ENCODE measurements at places on chromosomes 5 and 9. TPM values are rescaled to one million over a fixed set of nuclear protein-coding genes. Genes with fewer than 3 reads are reported as not detected.
A peak's percentile ranks its signal among the peaks of the same experiment; 100 is the strongest.

GRCh38 chr9:120568816-120569215 lies 11.2 kb downstream of the CDK5RAP2 start:
- H3K4me3 ChIP-seq: no peak overlapping the region
- peaks cover 24% of the 10 kb centered on the region for H3K4me1 ChIP-seq
- peaks cover 29% of the 10 kb centered on the region for H3K36me3 ChIP-seq
- H3K27me3 ChIP-seq: no peaks in the 10 kb centered on the region
- no peak for DNase-seq
- no peak overlapping the region for H3K27ac ChIP-seq

DNA sequence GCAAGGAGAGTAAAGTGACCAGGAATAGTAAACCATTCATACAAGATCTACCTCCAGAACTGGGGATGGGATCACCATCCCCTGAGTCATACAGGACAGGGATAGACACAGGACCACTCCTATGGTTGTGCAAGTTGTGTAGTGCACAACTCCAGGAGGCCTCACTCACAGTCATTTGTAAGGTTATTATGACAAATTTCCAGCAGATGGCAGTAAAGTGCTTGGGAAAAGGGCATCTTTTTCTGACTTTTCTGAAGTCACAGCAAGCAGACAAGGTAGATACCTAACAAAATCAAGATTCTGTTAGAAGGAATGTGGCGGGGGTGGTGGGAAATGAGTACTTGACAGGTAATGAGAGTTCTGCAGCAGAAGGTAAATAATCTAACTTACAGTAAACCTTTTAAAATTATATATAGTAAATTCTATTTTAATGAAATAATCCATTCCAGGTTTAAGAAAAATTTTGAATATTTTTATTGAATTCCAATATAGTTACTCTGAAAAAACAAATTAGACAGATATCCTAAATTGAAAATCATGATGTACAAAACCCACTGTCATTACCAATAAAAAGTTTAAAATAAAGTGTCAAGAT lies 16.7 kb upstream of the KIF27 start:
- peaks cover 4% of the 10 kb centered on the region for H3K36me3 ChIP-seq
- H3K4me1 ChIP-seq: peaks cover 24% of the 10 kb centered on the region
- no peaks in the 10 kb centered on the region for H3K27me3 ChIP-seq
- peak; percentile 74 for DNase-seq
- H3K27ac ChIP-seq: no peak overlapping the region

Gene SPAG8
- 0.76 TPM for total RNA-seq

Gene B4GALT1
- total RNA-seq: 70.8 TPM

GRCh38 chr5:83586874-83587776 lies 115.6 kb downstream of the VCAN start:
- H3K36me3 ChIP-seq: peaks cover 7% of the 10 kb centered on the region
- no peaks in the 10 kb centered on the region for H3K27me3 ChIP-seq
- peak; percentile 34 for DNase-seq
- no peak overlapping the region for H3K4me3 ChIP-seq
